ENCODE measurements at places on chromosomes 16 and 17.

GRCh38 chr16:31438414-31438813, 4.2 kb downstream of the ZNF843 start:
- DNase-seq, result no peak

- no peak for DNase-seq
Measured at GRCh38 chr16:11329891-11330290, 15.4 kb upstream of the RMI2 start.

- DNase-seq, result no peak
Measured at GRCh38 chr16:12094537-12095265, 118.2 kb downstream of the SNX29 start.

DNA sequence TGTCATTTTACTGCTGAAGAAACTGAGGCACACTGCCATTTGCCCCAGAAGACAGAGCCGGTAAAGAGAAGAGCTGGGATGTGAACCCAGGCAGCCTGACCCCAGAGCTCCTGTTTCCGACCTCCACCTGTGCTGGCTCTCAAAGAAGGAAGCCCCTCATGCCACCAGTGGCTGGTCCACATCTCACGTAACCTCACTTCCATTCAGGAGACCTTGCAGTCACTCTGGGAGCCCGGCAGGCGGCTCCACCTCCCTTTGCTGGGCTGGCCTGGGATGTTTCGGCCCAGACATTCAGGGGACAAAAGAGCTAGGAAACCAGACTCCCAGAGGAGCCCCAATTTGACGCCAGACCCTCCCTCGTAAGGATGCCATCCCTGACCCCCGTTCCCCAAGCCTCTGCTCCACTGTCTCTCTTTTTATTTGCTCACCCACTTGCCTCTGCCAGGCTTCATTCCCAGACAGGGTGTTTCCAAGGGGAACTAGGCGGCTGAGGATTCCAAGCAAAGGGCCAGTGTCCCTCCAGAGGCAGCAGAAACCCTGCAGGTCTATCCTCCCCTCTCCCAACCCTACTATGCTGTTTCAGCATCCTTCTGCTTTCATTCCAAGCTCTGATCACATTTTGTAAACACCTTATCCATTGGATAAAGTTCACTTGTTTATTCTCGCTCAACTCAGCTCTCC, 2.8 kb downstream of the TAF1C start:
- no peak for DNase-seq

- DNase-seq, result no peak
Measured at GRCh38 chr16:49875806-49876715, 20.1 kb upstream of the ZNF423 start.

DNA sequence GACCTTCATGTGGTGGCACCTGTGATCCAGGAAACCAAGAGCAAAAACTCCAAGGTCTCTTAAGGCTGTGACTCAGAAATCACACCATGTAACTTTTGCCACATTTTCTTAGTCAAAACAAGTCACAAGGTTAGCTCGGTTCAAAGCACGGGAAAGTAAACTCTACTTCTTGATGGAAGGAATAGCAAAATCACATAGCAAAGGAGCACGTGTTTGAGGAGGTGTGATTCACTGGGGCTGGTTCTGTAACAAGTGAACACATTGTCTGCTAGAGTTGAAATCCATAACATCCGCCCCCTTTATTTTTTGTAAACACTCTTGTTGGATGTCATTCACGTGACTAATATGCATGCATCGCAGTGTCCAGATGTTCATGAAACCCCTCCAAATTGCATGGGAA, 415.0 kb upstream of the MAF start:
- no peak for DNase-seq

GRCh38 chr16:8878523-8878911, 3.6 kb upstream of the LITAFD start:
- DNase-seq, result no peak

DNA sequence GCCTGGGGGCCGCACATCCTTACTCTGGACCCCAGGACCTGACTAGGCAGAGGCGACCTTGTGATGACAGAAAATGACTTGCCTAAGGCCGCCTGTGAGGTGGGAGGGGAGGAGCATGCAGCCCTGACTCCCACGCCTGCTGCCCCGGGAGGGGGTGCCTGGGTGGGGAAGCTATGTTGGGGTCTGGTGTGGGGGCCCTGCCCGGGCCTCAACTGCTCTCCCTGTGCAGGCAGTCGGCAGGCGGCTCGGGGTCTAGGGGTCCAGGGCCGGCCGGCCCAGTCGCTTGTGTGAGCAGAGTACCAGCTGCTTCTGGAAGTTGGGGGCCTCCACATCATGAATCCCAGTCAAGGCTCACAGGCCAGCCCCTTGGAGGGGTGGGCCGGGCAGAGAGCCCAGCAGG, 48.1 kb downstream of the PRMT7 start:
- no peak for DNase-seq

- no peak for DNase-seq
Measured at GRCh38 chr17:50270435-50271362, 3.6 kb upstream of the TMEM92 start.

- no peak for DNase-seq
Measured at GRCh38 chr16:49658531-49658930, 197.4 kb downstream of the ZNF423 start.

GRCh38 chr17:52790359-52790955, 631.9 kb upstream of the CA10 start:
- no peak for DNase-seq

- DNase-seq, result peak; percentile 100
Measured at GRCh38 chr17:81860756-81861568, 627 bp upstream of the P4HB start.

DNA sequence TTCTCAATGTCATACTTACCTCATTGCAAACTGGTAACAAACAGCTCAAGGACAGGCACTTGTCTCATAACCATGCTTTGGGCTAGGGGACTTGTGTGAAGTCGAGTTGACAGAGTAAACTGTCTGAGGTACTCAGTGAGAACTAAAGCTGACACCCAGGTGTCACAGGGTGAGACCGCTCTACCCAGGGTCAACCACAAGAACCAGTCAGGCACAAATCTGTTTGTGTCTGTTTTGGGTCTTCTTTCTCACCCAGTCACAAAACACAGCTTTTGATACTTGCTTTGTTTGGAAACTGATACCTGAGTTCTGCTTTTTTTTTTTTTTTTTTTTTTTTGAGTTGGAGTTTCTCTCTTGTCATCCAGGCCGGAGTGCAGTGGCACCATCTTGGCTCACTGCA, 161.1 kb downstream of the STX8 start:
- DNase-seq, result no peak

DNA sequence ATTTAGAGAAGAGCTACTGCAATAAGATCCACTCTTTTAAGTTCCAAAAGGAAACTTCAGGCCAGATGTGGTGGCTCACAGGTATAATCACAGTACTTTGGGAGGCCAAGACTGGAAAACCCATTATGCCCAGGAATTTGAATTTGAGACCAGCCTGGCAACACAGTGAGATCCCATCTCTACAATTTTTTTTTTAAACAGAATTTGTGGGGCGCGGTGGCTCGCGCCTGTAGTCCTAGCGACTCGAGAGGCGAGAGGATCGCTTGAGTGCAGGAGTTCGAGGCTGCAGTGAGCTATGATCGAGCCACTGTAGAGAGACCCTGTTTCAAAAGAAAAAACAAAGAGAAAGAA, 793 bp downstream of the COG7 start:
- DNase-seq, result no peak

DNA sequence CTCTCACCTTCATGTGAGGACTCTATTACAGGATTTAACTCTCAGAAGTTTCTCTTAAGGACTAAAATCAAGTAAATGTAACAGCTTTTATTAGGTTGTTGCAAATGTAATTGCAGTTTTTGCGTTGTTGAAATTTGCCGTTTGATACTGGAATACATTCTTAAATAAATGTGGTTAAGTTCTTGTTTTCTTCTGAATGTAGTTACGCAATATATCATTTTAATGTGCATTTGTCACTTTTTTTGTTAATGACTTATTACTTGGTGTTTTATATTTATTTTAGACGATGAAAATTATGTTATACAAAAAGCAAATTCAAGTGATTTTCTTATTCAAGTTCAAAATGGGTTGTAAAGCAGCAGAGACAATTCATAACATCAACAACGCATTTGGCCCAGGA, 76.3 kb downstream of the TTC19 start:
- DNase-seq, result no peak

- no peak for DNase-seq
Measured at GRCh38 chr16:81480606-81481206, 36.1 kb downstream of the CMIP start.

GRCh38 chr17:17816831-17817551, 19.8 kb downstream of the SREBF1 start:
- no peak for DNase-seq

DNA sequence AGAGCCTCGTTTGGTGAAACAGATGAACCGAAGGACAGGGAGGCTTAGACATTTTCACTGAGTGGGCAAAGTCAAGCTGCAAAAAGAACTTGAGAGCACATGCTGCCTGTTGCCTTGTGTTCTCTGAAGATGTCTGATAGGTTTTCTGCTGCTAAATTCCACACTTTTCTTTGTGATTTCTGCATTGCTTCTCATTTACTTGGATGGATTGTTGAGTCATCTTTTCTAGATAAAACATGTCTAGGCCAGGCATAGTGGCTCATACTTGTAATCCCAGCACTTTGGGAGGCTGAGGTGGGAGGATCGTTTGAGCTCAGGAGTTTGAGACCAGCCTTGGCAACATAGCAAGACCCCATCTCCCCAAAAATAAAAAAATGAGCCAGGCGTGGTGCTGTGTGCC, 80.4 kb upstream of the CLEC18A start:
- DNase-seq, result no peak

DNA sequence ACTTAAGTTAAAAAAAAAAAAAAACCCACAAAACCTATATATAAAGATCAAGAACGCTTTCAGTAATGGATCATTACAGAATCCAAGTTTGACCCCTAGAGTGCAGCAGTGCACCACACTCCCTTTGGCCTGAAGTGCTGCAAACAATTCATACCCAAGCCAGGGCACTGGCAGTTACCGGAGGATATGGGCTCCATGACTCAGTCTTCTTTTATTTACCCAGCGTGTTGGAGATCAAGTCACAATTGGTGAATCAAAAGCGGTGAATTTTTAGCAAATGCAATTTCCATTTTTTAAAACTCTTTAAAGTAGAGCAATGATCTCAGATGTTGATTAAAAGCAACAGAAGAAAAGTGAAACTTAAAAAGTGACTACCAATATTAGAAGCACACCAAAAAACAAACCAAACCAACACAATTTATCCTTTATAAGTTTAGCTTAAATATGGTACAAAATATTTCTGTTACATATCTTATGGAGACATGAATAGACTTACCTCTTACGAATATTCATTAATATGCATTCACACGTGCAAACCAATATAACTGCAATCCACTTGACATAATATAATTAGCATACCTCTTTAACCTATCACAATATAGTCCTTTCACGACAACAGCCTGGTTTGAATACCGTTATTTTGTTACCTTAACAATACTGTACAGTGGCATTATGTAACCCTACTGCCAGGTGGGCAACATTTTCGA, 46.3 kb downstream of the ZNF652 start:
- DNase-seq, result peak; percentile 87

DNA sequence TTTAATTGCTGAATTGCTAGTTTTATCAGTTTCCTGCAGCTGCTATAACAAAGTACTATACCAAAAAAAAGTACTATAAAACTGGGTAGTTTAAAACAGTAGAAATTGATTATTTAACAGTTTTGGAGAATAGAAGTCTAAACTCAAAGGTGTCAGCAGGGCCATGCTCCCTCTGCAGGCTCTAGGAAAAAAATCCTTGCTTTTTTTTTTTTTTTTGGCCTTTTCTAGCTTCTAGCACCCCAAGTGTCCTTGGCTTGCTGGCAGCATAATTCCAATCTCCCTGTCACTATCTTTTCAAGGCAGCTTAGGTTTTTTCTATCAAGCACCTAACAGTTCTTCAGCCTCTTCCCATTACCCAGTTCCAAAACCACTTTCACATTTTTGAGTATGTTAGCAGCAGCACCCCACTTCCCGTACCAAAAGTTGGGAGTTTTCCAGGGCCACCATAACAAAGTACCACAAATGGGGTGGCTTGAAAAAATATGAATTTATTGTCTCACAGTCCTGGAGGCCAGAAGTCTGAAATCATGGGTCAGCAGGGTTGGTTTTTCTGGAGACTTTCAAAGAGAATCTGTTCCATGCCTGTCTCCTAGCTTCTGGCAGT, 37.4 kb downstream of the BPTF start:
- DNase-seq, result no peak

- DNase-seq, result no peak
Measured at GRCh38 chr16:83586461-83587200, 221.1 kb upstream of the HSBP1 start.

GRCh38 chr16:67283826-67284555, 4.7 kb downstream of the PLEKHG4 start:
- no peak for DNase-seq

GRCh38 chr17:74840989-74841666, 18.6 kb downstream of the GRIN2C start:
- peak; percentile 66 for DNase-seq

DNA sequence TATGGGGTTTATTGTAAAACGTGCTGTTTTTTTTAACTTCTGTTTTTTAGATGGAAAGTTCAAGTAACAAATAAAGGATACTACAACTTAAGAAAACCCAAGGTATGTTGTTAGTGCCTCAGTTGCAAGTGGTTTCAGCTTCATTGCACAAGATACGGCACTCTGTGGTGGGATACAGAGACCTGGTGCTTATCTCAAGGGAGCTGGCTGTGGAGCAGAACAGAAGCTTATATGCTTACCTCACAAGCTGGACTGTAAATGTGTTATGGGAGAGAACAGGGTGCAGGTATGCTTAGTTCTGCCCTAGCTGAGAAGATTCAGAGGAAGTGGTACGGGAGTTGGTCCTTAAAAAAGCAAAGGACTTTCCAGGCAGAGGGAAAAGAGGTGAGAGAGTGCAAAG, 15.2 kb downstream of the DGKE start:
- DNase-seq, result no peak

DNA sequence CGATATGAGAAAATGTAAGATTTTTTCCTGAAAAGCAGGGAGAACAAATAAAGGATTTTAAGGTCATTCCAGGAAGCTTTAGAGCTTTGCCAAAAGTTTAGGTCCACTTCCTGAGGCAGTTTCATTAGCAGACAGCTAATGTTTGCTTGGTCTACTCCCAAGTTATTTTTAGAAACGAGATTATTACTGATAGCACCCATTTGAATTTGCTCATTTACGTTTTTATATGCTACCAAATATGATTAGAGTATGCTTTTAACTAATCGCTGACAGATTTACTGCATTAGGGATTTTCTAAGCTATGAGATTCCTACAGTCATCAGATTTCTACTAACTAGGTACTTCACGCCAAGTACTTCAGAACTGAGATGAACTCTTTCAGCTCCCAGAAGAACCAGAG, 98.1 kb downstream of the WNT3 start:
- no peak for DNase-seq

GRCh38 chr16:87132361-87133014, 184.7 kb downstream of the C16orf95 start:
- peak; percentile 45 for DNase-seq

GRCh38 chr17:12547831-12548230, 117.9 kb upstream of the MYOCD start:
- no peak for DNase-seq

GRCh38 chr16:83105279-83106077, 478.7 kb downstream of the CDH13 start:
- no peak for DNase-seq
